ENCODE measurements at places on chromosomes 12 and 14. TPM values are rescaled to one million over a fixed set of nuclear protein-coding genes. Genes with fewer than 3 reads are reported as not detected.
A peak's percentile ranks its signal among the peaks of the same experiment; 100 is the strongest.

GRCh38 chr12:49582201-49582600, 14.3 kb upstream of the MCRS1 start:
- H3K36me3 ChIP-seq = peaks cover 11% of the 10 kb centered on the region
- peaks cover 19% of the 10 kb centered on the region for H3K4me1 ChIP-seq
- no peaks in the 10 kb centered on the region for H3K27me3 ChIP-seq
- peak overlapping the region; percentile 1 for H3K27ac ChIP-seq

- no peak overlapping the region for H3K4me3 ChIP-seq
- peak; percentile 78 for DNase-seq
- H3K36me3 ChIP-seq = no peaks in the 10 kb centered on the region
- H3K27me3 ChIP-seq = no peaks in the 10 kb centered on the region
Observed at GRCh38 chr12:109264095-109264942, 44.8 kb downstream of the FOXN4 start.

- no peak for DNase-seq
- H3K4me3 ChIP-seq = no peak overlapping the region
- no peaks in the 10 kb centered on the region for H3K4me1 ChIP-seq
Observed at GRCh38 chr14:37172936-37173614, 669 bp upstream of the SLC25A21 start.

GRCh38 chr12:91824991-91825390, 320.7 kb downstream of the BTG1 start:
- no peak overlapping the region for H3K4me3 ChIP-seq
- H3K27me3 ChIP-seq = no peaks in the 10 kb centered on the region
- H3K27ac ChIP-seq = no peak overlapping the region

DNA sequence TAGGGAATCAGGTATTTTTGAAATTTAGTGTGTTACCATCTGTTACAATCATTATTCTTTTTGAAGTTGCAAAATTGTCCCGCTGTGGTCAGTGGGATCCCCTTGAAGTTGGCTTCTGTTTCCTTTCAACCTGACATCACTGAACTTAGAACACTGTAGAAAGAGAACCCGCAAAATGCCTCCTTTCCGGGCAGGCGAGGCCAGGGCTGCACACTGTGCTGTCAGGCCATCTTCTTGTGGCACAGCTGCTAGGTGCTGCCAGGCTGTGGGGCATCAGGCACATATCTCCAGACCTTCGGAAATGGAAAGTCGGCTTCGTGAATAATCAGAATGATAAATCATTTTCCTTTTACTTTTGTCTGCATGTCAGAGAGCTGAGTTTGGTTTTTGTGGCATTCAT, 103.5 kb downstream of the GLT1D1 start:
- no peaks in the 10 kb centered on the region for H3K36me3 ChIP-seq
- DNase-seq = no peak
- no peak overlapping the region for H3K27ac ChIP-seq
- no peaks in the 10 kb centered on the region for H3K4me1 ChIP-seq
- H3K27me3 ChIP-seq = peaks cover 6% of the 10 kb centered on the region
- H3K4me3 ChIP-seq = no peak overlapping the region

- H3K4me1 ChIP-seq = no peaks in the 10 kb centered on the region
- no peak for DNase-seq
- H3K4me3 ChIP-seq = no peak overlapping the region
- no peaks in the 10 kb centered on the region for H3K27me3 ChIP-seq
- peaks cover 9% of the 10 kb centered on the region for H3K36me3 ChIP-seq
Observed at GRCh38 chr14:67108230-67108629, 81.0 kb upstream of the GARIN2 start.

- H3K4me3 ChIP-seq = no peak overlapping the region
- peaks cover 7% of the 10 kb centered on the region for H3K36me3 ChIP-seq
- DNase-seq = no peak
- H3K4me1 ChIP-seq = peaks cover 5% of the 10 kb centered on the region
Observed at GRCh38 chr14:69408331-69408960, 10.0 kb downstream of the SLC39A9 start.

DNA sequence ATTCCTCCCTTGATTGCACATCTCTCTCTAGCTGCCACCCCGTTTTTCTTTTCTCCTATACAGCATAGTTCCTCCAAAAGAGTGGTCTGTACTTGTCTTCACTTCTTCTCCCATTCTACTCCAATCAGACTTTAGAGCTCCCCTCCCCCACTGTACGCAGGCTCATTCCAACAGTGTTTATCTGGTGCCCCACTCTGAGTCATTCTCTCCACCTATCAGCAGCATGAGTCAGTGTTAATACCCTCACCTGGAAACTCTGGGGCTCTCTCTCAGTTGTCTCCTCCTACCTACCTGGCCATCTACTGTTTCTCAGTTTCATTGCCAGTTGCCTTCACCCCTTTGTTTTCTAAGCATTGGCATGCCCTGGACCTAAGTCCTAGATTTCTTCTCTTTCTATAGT, 175.1 kb upstream of the ARHGAP5 start:
- no peak overlapping the region for H3K27ac ChIP-seq
- no peak for DNase-seq
- H3K4me3 ChIP-seq = no peak overlapping the region
- no peaks in the 10 kb centered on the region for H3K4me1 ChIP-seq
- no peaks in the 10 kb centered on the region for H3K36me3 ChIP-seq

GRCh38 chr12:575129-575502, 88.1 kb downstream of the NINJ2 start:
- peak overlapping the region; percentile 86 for H3K27ac ChIP-seq
- no peak overlapping the region for H3K4me3 ChIP-seq
- peaks cover 8% of the 10 kb centered on the region for H3K36me3 ChIP-seq
- H3K27me3 ChIP-seq = no peaks in the 10 kb centered on the region

- no peak overlapping the region for H3K4me3 ChIP-seq
- H3K27ac ChIP-seq = no peak overlapping the region
- H3K4me1 ChIP-seq = no peaks in the 10 kb centered on the region
- no peaks in the 10 kb centered on the region for H3K27me3 ChIP-seq
- DNase-seq = no peak
Observed at GRCh38 chr12:55499810-55500252, 7.7 kb downstream of the OR6C68 start.

GRCh38 chr12:95990136-95990535, 6.0 kb downstream of the HAL start:
- no peaks in the 10 kb centered on the region for H3K36me3 ChIP-seq
- H3K27me3 ChIP-seq = peaks cover 9% of the 10 kb centered on the region
- no peak overlapping the region for H3K4me3 ChIP-seq
- no peaks in the 10 kb centered on the region for H3K4me1 ChIP-seq
- no peak overlapping the region for H3K27ac ChIP-seq

- H3K4me1 ChIP-seq = peaks cover 29% of the 10 kb centered on the region
- H3K27ac ChIP-seq = no peak overlapping the region
- no peaks in the 10 kb centered on the region for H3K36me3 ChIP-seq
Observed at GRCh38 chr12:51829011-51829481, 19.5 kb downstream of the FIGNL2 start.

DNA sequence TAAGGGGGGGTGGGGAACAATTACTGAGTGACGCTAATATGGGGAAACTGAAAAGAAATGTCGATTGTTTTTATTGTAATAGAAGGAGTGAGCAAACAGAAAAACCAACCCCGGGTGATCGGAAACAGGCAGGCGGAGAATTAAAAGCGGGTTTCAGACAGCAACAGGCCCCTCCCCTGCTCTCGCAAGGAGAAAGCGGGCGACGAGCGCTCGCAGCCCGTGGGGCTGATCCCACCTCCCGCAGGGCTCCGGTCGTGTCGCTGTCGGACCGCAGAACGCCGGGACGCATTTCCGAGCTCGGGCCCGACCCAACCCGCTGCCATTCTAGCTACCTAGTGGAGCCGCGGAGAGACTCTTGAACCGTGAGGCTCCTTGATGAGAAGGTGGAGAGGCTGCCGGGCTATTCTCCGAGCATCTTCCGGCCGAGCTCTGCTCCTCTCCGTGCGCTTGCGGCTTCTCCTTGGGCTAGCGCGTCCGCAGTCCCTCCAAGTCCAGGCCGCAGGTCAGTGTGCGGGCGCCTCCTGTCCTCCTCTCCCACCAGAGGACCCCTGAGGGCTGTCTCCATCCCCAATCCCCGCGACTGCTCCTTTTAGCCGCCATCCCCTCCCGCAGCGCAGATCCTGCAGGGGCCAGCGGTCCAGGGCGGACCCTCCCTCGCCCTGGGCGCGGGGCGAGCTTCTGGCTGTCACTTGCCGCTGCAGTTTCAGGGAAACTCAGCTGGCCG, 4.1 kb upstream of the PAX9 start:
- peaks cover 7% of the 10 kb centered on the region for H3K4me1 ChIP-seq
- peaks cover 6% of the 10 kb centered on the region for H3K36me3 ChIP-seq
- H3K4me3 ChIP-seq = no peak overlapping the region
- DNase-seq = peak; percentile 57

GRCh38 chr12:109459247-109459646, 17.9 kb downstream of the KCTD10 start:
- no peaks in the 10 kb centered on the region for H3K27me3 ChIP-seq
- peak overlapping the region; percentile 62 for H3K27ac ChIP-seq
- peaks cover 40% of the 10 kb centered on the region for H3K4me1 ChIP-seq
- H3K36me3 ChIP-seq = peaks cover 35% of the 10 kb centered on the region

GRCh38 chr12:83476695-83477690, 790.3 kb downstream of the TMTC2 start:
- no peak for DNase-seq
- no peaks in the 10 kb centered on the region for H3K36me3 ChIP-seq
- H3K4me3 ChIP-seq = no peak overlapping the region
- H3K27ac ChIP-seq = no peak overlapping the region
- no peaks in the 10 kb centered on the region for H3K4me1 ChIP-seq

GRCh38 chr12:76957301-76957700, 78.5 kb upstream of the CSRP2 start:
- no peaks in the 10 kb centered on the region for H3K27me3 ChIP-seq
- no peaks in the 10 kb centered on the region for H3K4me1 ChIP-seq
- no peak for DNase-seq
- H3K36me3 ChIP-seq = no peaks in the 10 kb centered on the region
- no peak overlapping the region for H3K4me3 ChIP-seq
- no peak overlapping the region for H3K27ac ChIP-seq

- H3K4me3 ChIP-seq = no peak overlapping the region
- peaks cover 8% of the 10 kb centered on the region for H3K4me1 ChIP-seq
- H3K27ac ChIP-seq = no peak overlapping the region
- peaks cover 4% of the 10 kb centered on the region for H3K27me3 ChIP-seq
- no peaks in the 10 kb centered on the region for H3K36me3 ChIP-seq
Observed at GRCh38 chr12:125282921-125283320, 217.7 kb downstream of the AACS start.

DNA sequence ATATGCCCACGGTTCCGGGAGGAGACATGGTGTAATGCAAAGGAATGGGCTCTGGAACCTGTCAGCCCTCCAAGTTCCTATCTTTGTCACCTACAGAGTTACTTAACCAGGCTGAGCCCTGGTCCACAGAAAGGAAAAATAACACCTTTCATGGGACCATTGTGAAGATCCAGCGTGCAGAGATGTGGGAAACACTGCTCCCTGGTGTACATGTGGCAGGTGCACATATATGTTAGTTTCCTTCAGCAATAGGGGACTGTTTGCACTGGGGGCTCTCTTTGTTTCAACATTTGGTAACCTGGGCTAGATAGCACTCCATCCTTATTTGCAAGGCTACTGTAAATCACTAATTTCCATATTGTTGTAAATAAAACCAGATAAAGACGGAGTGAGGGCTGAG, 72.3 kb downstream of the ANO2 start:
- no peak for DNase-seq
- H3K27ac ChIP-seq = no peak overlapping the region
- H3K27me3 ChIP-seq = no peaks in the 10 kb centered on the region

DNA sequence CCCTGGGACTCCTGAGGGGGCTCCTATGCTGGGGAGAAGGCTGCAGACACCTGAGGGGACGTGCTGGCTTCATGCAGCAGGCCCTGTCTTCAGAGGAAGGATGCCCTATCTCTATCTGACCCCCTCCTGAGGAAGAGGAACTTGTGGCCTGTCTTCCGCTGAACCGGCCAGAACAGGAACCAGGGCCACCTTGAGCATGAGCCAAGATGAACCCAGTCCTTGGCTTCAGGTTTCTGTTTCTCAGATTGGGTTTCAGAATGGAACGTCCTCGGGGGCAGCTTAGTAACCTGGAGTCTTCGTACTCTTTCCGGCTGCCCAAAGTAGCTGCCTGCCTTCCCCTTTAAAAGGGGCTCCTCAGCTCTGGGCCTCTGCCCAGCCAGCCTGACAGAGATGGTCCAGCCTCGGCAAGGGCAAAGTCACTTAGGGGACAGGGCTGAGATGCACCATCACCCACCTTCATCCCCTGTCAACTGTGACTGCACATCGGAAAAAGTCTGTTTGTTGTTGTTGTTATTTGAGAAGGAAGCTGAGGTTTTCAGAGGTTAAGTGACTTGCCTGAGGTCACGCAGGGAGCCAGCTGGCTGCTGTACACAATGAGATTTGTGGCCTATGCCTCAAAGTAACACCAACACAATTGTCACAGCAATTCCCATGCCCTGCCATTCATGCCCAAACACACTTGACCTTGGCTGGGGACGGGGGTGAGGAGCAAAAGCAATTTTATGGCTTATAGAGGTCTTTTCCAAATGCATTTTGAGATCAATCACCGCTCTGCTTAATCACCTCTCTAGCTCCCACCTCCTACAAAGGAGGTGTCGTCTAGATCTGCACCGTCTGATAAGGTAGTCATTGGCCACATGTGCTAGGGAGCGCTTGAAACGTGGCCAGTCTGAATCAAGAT, 13.4 kb downstream of the ASB2 start:
- peak overlapping the region; percentile 100 for H3K27ac ChIP-seq
- H3K36me3 ChIP-seq = peaks cover 41% of the 10 kb centered on the region
- H3K4me1 ChIP-seq = peaks cover 84% of the 10 kb centered on the region
- H3K27me3 ChIP-seq = no peaks in the 10 kb centered on the region
- peak overlapping the region; percentile 79 for H3K4me3 ChIP-seq

DNA sequence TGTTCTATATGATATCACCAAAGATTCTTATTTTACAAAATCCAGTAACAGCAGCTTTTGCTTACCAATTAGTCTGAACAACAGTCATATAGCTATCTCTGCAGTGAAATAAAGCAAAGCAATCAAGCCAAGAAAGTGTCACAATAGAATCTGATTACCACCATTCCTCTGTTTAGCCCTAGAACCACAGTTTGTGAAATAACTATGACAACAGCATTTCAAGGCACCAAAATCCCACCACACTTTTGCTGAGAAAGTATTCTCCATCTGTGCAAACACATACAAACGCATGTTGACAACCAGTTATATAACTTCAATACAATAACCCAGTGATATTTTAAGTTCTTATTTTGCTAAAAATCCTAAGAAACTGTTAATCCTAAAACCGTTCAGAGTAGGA, 7.4 kb downstream of the PPP1R13B start:
- H3K4me1 ChIP-seq = peaks cover 2% of the 10 kb centered on the region
- no peak overlapping the region for H3K27ac ChIP-seq
- DNase-seq = no peak
- peaks cover 2% of the 10 kb centered on the region for H3K27me3 ChIP-seq
- H3K4me3 ChIP-seq = no peak overlapping the region

GRCh38 chr14:47300796-47301195, 374.6 kb downstream of the MDGA2 start:
- H3K4me1 ChIP-seq = no peaks in the 10 kb centered on the region
- H3K4me3 ChIP-seq = no peak overlapping the region
- no peak overlapping the region for H3K27ac ChIP-seq
- no peaks in the 10 kb centered on the region for H3K27me3 ChIP-seq
- no peak for DNase-seq

Gene INSM2
- total RNA-seq = not detected

Gene PIWIL1
- not detected for total RNA-seq

Gene PMEL
- total RNA-seq = not detected

Gene NTN4
- total RNA-seq = not detected

Gene NRL
- total RNA-seq = 1.2 TPM

Gene ITGB7
- 239 TPM for total RNA-seq
